ENCODE measurements at places on chromosomes 16 and 17.

- no peak for DNase-seq
These were observed 1.9 kb downstream of the ACSF3 start for GRCh38 chr16:89095491-89095951.

- no peak for DNase-seq
These were observed 39.7 kb downstream of the KCNJ2 start for GRCh38 chr17:70208825-70209555.

DNA sequence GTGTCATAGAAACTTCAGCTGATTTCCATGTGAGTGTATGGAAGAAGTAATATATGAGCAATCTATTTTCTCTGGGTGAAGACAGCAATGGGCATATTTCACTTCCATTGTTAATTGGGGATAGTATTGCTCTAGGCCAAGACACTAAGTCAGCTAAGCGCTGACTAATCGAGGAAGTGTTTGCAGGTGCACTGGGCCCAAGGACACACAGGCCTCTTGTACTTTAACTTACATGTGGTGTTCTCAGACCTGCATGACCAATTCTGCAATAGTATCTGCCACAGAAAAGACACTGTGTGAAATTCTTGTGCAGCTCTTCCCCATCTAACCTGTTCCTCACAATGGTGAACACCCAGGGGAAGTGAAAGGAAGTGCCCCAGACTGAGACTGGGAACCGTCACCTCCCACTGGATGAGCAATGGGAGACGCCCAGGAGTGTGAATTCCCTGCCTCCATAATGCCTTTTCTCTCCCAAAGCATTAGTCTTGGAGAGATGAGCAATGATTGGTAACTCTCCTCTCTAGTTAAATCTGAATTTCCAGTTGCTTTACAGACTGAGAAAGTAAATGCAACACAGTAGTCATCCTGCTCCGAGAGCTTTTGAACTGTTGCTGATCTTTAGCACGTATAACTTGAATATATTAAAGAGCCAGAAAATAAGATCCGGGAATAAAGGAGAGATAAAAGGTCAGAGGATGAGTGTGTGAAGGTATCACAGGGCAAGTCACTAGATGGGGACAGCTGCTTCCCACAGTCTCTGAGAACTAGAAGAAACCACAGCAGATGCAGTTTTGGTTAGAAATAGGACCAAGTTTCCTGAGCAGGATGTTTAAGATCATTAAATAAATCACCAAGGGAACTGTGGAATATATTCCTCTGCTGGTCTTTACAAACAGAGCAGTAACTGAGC is 82.6 kb downstream of the CDK5R1 start:
- DNase-seq: peak; percentile 58

GRCh38 chr17:80843741-80844156 is 147.9 kb upstream of the CHMP6 start:
- DNase-seq: no peak

DNA sequence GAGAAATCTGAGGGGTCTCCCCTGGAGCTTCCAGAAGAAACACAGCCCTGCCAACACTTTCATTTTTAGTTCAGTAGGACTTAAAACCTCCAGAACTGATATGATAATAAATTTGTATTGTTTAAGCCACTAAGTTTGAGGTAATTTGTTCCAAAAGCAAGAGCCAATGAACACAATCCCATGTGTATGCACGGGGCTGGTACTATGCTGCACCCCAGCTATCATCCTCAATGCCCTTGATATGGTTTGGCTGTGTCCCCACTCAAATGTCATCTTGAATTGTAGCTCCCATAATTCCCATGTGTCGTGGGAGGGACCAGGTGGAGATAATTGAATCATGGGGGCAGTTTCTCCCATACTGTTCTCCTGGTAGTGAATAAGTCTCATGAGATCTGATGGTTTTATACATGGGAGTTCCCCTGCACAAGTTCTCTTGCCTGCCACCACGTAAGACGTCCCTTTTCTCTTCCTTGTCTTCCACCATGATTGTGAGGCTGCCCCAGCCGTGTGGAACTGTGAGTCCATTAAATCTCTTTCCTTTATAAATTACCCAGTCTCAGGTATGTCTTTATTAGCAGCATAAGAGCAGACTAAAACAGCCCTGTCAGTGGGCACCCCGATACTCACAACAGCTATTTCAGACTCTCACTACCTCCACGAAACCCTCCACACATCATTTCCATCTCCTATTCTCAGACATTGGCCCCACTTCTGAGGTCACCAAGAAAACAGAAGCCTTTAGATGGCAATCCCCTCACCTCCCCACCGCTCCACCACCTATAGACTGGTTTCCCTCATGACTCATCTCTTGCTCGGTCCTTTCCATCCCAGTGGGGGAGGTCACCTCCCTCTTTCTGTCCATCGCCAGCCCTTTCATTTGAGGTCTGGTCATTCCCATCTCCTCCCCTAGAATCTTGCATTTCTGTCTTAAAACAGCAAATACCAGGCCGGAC is 8.9 kb upstream of the CACNG1 start:
- DNase-seq: no peak

- no peak for DNase-seq
These were observed 1239.8 kb upstream of the GOT2 start for GRCh38 chr16:59973966-59974365.

DNA sequence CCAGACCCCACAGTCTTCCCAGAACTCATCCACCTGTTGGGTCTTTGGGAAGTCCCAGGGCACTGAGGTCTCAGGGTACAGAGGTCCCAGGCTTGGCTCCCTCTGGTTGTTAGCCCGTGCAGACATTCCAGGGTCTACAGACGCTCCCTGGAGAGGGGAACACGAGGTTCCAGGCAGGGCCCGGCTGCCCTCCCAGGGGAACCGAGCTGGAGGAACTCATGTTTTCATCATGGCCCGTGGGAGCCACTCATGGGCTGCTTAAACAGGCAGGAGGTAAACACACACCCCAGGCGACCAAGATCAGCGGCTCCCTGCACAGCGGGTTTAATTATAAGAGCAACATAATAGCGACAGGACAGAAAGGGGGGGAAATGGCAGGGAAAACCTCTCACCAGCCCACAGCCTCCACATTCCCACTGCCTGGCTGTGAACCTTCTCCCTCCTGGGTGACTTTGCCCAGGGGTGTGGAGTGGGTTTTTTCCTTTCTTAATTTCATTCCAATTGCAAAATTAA is 36.5 kb downstream of the TRARG1 start:
- no peak for DNase-seq

DNA sequence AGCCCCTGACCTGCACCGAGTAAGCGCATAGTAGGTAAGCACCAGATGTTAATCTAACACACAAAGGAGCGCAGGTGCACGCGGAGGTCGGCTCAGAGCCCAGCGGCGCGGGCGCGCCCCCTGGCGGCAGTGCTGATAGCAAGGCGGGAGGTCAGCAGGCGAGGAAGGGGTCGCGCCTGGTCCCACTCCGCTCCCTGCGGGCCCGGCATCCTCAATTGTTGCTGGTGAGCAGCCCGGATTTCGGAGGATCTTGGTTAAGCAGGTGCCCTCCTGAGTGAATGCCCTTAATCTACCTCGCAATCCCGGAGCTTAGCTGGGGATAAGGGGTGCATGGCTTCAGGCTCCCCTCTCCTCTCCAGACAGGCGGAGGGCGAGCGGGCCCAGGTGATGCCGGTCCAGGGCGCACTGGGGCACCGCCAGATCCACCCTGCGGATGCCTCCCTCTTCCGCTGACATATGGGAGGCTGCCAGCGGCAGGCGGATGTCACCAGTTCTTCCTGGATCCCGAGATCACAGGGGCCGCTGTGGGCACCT is 4.0 kb upstream of the WNT3 start:
- no peak for DNase-seq

GRCh38 chr16:19704321-19705145 is 13.5 kb downstream of the KNOP1 start:
- DNase-seq: no peak

- DNase-seq: no peak
These were observed 2.7 kb downstream of the PPP1R1B start for GRCh38 chr17:39629494-39629880.

DNA sequence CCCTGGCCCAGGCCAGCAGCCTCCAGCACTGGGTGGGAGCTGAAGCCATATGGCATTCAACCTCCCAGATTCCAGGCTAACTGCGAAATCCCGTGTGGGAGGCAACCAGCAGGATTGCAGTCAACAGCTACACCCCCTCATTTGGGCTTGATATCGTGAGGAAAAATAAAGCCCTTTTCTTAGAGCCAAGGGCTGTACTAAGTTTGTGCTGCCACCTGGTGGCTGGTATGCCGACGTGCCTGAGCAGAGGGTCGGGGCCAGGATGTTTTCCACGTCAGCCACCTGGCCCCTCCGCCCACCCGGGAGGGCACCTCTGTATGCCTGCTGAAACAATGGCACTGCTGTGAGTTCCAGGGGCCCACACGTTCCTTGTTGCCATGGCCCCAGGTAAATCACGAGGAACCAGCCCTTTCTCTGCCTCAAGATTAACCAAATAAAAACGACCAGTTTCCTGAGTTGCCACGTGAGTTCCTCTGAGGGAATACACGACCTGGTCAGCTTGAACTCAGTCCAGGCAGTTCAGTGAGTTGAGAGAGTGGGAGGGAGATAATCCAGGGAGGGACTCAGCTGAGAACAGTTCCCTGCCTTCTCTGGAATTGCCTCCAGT is 9.0 kb downstream of the TMEM98 start:
- DNase-seq: peak; percentile 39

- no peak for DNase-seq
These were observed 123.4 kb upstream of the NOL11 start for GRCh38 chr17:67594115-67594880.

- DNase-seq: no peak
These were observed 13.8 kb upstream of the C16orf87 start for GRCh38 chr16:46844771-46845170.

DNA sequence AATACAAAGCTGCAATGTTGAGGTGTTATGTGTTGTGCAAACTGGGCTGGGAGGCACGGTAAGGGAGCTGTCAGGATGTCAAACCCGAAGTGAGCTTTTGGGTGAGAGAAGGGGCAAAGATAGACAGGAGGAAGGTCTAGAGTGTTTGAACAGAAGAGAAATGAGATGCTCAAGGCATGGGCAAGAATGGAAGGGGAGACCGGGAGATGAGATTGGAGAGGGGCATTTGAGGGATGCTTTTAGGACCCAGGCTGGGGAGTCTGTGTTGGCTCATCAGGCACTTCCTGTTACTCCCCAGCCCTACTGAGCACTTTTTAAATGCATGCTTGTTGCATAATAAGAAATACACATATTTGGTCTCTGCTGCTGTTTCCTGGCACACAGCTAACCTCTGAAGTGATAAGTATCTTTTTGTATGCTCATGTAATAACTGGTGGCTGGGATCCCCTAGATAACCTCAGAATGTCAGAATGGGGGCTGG is 13.7 kb downstream of the UNC45B start:
- no peak for DNase-seq

GRCh38 chr17:82592767-82593589 is 55.3 kb downstream of the WDR45B start:
- no peak for DNase-seq

GRCh38 chr17:9427465-9428315 is 147.9 kb downstream of the STX8 start:
- no peak for DNase-seq

DNA sequence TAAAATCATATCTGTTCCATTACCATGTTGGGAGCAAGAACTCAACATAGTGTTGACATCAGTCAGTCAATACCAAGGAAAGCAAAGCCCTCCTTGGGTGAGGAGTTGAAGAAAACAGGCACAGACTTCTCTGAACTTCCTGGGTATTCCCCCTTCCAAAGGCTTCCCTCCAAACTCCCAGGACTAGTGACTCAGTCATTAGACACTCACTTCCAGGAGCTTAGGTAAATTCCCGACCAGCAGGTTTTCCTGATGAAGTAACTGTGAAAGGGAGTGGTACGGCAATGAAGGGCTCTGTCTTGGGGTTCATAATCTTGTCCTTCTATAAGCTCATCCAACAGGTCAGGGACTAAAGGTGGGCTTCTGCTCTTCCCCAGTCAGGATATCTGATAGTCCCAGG is 293.8 kb upstream of the AXIN2 start:
- peak; percentile 73 for DNase-seq

DNA sequence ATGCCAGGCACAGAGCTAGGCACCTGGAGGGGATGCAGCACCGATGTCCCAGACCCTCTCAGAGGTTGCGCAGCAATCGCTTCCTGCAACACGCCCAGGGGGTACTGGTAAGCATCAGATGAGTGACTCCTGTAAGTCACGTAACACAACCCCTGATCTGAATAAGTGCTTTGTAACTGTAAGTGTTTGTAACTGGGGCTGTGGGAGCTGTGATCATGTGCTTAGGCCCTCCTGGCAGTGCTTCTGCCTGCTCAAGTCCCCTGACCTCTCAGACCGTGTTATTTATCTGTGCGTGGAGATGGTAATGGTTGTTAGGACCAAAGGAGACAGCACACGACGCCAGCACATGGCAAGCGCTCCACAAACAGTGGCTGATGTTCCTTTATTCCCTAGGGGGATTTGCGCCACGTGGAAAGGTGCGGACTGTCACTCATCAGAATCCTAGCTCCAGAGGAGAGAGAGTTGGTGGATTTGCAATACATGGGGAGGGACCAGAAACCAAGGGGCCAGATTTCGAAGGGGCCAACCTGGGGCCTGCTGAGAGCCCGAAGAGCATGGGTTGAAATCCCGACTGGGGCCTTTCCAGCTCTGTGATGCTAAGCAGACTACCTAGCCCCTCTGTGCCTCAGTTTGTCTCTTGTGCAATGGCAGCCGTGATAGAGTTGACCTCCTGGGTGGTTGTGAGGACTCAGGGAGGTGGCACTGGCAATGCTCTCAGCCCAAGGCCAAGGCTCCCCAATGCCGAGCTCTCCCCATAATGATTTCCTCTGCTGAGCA is 151.8 kb downstream of the IRF8 start:
- no peak for DNase-seq

DNA sequence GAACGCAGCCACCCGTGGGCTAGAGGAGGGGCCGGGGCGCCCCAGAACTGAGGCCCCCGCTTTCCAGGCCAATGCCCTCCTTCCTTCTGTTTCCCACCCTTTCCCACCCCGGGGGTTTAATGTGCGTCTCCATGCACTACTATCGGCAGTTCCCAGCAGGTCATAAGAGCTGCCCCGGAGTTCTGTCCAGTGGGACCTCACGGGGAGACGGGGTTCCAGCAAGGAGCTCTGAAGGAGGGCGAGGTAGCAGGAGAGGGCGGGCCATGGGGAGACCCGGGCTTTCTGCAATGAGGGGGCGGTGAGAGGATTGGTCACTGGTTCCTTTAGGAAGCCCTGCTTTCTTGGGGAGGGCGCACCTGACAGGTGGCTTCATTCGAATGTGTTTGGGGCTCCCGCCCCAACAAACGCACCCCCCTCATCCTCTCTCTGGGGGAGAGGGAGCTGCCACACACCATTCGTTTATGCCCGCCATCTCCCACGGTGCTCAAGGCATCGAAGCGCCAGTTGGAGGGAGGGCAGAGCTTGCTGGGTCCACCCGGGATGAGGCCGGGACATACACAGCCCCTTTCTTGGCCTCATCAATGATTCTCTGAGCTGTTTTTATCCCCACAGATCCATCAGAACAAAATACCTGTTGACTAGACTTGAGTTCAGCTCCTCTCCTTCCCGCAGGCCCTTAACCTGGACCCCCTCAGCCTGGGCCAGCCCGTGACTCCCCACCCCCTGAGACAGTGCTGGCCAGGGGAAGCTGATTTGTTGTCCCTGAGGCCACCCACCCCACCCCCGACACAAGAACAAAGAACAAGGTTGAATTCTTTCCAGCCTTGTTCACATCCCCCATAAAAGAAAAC is 44.1 kb downstream of the SLC7A5 start:
- no peak for DNase-seq

- peak; percentile 55 for DNase-seq
These were observed 43.4 kb downstream of the METTL16 start for GRCh38 chr17:2468270-2468669.

GRCh38 chr17:29145289-29146073 is 34.7 kb downstream of the MYO18A start:
- peak; percentile 61 for DNase-seq

- no peak for DNase-seq
These were observed 6.2 kb downstream of the CCR7 start for GRCh38 chr17:40558890-40559563.

GRCh38 chr16:7343243-7343642 is 10.6 kb downstream of the RBFOX1 start:
- no peak for DNase-seq
